ENCODE measurements at places on chromosomes 13 and 19.

DNA sequence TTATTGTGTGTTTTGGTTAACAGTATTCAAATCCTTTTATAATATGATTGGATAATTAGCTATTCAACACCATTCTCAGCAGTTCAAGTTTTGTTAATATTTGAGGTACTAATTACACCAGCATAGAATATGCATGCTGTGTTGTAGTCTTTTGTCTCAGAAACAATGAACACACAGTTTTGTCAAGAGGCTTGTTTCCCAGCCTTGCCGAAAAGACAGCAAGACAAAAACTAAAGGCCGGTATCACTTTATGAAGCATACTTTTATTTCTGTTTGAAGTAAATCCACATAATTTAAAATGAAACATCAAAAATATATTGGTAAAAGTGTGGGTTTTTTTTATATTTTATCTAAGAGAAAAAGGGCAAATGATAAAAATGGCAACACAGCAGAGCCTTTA is 7.5 kb downstream of the GPR180 start:
- DNase-seq: no peak

DNA sequence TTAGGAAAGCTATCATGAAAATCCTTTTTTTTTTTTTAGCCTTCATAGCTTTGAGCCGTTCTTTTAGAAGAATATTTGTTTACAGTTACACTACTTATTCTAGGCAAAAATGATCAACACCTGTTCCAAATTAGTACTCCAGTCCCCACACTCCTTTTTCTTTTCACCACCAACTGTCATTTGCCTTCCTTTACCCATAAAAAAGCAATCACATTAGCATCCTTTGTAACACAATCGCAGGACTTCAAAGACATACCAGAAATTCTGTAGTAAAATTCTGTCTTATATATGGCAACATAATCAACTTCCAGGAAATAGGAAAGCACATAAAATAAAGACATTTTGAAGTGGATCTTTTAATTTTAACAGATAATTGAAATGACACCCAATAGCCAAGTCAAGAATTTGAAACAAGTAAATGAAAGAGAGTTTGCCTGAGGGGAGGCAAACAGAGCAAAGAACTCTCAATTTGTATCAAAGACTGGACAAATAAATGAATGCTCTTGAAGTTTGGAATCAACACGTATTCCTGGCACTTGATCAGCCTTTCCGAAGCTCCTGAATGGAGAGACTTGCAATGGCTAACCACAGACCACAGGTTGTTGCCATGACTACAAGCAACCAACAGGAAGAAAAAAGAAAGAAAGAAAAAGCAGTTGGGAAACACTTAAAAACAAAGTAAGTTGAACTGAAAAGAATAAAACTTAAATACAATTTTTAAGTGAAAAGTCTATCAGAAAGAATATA is 206.8 kb downstream of the PCDH9 start:
- DNase-seq: no peak

DNA sequence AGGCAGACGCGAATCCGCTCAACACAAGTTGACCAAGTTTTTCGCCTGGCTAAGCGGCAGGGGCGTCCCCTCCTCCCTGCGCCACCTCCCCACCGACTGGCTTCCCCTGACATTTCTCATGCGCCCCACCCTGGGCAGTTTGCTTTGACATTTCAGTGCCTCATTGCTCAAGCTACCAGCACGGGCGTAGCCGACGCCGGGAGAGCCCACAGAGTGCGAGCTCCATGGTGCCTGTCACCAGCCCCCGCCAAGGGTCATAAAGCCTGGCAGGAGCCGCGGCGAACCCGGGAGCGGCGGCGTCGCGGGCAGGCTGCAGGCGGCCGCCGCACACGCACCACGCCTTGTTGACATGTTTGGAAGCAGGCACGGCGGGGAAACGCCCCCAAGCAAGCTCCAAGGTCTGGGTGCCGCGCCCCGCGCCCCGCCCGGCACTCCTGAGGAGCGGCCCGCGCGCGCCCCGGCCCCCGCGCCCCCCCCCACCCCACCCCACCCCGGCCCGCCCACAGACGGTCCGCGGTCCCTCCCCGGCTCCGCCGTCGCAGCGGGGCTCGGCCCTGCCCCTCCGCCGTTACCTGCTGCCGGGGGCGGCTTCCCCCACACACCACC is 601 bp downstream of the FBXL3 start:
- DNase-seq: peak; percentile 25

- DNase-seq: no peak
Observed at GRCh38 chr13:44364345-44365000, 9.2 kb upstream of the SERP2 start.

- no peak for DNase-seq
Observed at GRCh38 chr13:71722206-71722605, 144.8 kb downstream of the DACH1 start.
